ENCODE measurements at places on chromosomes 2 and 18.

- no peak for DNase-seq
Observed at GRCh38 chr18:7360606-7361170, 129.8 kb downstream of the LRRC30 start.

GRCh38 chr2:106523976-106524665 lies 37.0 kb downstream of the CD8B2 start:
- no peak for DNase-seq

DNA sequence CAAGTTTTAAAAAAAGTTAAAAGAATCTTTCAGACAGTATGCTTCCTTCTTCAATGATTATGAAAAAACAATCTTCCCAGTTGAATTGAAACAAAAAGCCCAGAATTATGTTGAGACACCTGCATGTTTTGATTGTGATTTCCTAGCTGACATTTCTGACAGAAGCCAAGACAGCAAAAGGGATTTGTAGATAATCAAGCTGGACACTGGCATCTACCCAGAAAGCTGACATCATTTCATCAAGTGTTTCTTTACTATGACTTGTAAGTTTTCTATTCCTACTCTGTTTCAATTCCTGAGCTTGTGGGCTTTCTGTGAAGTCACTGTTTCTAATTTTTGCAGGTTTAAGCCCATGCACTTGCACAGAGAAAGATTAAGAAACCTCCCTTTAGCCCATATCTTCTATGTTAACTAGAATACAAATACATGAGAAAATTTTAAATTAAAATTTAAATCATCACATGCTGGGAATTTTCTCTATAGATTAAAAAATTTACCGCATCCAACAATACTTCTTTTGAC lies 82.9 kb upstream of the CCDC85A start:
- DNase-seq, result no peak

- no peak for DNase-seq
Observed at GRCh38 chr2:53744395-53745065, 23.1 kb upstream of the CHAC2 start.

GRCh38 chr2:53512071-53512826 lies 255.4 kb upstream of the CHAC2 start:
- DNase-seq, result no peak

GRCh38 chr2:212223696-212224095 lies 314.9 kb downstream of the ERBB4 start:
- no peak for DNase-seq

DNA sequence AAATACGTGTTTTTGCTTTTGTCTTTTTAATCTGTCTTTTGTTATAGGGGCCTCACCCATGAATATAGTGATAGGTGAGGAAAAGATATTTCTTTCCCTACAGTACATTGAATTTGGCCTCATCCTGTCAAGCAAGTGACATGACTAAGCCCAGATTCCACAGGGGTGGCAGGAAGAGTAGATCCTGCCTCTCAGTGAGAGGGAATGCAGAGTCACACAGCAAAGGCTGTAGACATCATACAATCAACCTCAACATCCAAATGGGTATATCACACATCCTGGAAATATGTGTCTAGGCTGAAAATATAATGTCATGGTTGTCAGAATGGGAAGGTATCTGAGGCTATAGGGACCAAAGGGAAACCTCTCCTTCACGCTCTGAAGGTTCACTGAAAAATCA lies 269.6 kb downstream of the CDH20 start:
- no peak for DNase-seq

DNA sequence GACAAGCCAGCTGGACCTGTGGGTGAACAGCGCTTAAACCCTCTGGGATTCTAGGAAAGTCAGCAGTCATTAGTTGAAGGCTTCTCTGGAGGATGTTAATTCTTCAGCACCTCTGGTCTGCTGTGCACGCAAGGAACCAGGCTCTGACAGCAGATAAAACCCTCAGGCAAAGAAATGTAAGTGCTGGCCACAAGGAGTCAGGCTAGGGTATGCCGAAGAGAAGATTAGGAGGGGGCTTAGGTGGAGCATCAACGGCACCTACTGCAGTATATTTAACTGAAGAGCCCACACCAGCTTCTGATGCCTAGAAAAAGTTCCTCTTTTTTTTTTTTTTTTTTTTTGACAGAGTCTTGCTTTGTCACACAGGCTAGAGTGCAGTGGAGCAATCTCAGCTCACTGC lies 304.2 kb upstream of the MC4R start:
- DNase-seq, result no peak

DNA sequence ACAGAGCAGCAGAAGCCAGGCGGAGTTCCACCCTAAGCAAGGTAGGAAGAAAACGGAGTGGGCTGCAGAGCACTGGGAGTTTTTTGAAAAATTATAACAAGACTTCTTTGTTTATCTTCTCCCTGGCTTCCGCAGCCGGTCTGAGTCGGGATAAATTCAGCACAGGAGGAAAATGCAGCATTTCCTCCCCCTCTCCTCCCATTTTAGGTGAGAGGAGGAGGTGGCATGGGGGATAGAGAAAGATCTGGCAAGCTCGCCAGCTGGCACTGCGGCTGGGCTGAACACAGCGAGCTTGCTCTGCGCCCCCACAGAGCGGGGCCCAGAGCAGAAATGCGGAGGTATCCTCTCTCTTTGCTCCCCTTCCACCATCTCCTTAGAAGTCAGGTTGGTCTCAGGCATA lies 17.7 kb upstream of the CHRNA1 start:
- no peak for DNase-seq

DNA sequence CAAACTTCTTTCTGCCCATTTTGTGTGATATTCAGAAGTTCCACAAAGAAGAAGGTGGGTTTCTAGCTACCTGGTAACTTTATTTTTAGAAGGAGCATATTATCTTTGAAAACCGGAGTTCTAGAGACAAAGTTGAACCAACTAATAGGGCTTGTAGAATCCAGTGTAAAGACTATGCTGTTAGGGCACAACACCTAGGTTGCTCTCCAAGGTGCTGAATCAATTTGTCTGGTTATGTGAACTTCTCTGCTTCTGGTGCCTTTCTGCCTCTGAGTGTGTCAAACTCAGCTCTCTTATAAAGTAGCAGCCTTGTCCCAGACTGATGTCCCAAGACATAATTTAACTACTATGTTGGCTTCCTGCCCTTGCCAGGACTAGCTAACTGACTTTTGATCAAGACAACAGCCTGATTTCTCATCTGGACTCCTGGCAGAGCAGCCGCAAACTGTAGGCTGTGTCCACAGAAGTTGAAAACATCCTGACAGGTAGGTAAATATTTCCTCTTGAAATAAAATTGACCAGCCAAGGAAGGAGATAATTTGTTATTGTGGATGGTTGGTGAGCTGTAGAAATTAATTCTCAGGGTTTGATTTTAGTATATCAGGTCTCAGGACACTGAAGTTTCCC lies 119.4 kb downstream of the CYRIA start:
- DNase-seq, result peak; percentile 81

DNA sequence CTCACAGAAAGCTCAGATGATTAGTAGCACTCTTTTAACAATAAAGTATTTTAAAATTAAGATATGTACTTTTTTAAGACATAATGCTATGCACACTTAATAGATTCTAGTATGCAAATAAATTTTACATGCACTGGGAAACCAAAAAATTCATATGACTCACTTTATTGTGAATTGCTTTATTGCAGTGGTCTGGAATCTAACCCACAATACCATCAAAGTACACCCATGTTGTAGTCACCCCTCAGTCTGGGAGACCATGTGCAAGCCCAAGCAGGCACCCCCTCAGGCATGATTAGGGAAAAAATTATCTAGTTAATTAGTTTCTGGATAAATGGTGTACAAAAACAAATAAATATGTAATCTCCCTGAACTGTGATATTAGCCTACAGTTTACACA lies 649.0 kb upstream of the HS6ST1 start:
- DNase-seq, result no peak

- no peak for DNase-seq
Observed at GRCh38 chr2:6692056-6692455, 173.7 kb downstream of the CMPK2 start.
